ENCODE measurements at places on chromosomes 5 and 9. TPM values are rescaled to one million over a fixed set of nuclear protein-coding genes. Genes with fewer than 3 reads are reported as not detected.

DNA sequence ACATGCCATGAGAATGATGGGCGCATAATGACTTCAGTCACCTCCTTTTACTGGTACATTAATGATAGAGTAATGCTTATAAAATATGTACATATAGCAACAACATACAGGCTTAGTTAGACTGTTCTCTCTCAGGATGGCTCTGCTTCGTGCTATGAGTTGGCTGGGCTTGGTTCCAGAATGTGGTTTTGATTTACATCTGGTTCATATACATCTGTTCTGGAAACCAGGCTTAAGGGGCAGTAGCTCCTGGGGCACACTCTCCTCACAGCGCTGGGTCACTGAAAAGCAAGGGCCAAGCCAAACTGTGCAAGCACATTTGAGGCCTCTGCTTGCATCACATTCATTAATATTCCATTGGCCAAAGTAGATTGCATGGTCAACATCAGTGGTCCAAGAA is 44.9 kb downstream of the PCSK1 start:
- no peak for DNase-seq

DNA sequence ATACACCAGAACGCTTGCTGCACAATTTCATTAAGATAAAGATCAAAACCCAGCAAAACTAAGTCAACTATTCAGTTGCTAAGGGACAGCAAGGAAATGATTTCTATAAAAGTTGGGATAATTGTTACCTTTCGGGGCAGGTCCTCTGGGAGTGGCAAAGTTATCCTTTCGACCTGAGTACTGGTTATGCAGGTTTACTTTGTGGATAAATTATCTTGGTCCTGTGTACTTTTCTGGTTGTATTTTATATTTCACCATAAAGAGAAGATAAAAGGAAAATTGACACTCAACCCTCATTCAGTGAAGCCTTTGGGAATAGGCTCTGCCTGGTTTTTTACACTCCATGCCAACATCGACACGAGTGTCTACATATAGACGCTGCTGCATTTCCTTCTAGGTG is 146.5 kb downstream of the SYK start:
- DNase-seq: no peak

ANKRD18B gene
- total RNA-seq: not detected

PARP8 gene
- 5.4 TPM for total RNA-seq

FAM120AOS gene
- total RNA-seq: 58.6 TPM

DNA sequence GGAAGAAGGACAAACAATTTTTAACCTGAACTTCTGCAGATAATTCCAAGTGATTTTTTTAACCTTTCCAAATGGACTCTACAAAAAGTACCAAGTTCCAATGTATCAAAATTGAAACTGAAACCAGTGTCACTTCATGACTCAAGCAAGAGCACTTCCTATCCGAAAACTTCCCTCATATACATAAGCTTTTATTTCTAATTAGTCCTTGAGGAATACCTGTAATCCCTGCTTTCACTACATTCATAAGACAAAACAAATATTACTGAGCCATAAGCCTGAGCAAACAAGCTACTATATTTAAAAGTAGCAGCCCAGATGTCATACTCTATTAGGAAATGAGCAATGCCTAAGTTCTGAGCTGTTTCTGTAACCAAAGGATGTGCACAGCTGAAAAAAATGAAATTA is 224.4 kb downstream of the EBF1 start:
- no peak for DNase-seq

GRCh38 chr9:130172161-130172857 is at the start of gene NCS1:
Gene NCS1, plus strand, starts transcription at chr9:130172404. Its CDS starts 260 bp downstream, at chr9:130172664.
- no peak for DNase-seq

BTNL8 gene
- total RNA-seq: not detected

CSF1R gene
- 51.7 TPM for total RNA-seq

TNFSF15 gene
- total RNA-seq: 0.06 TPM

FBN2 gene
- 5.4 TPM for total RNA-seq

- DNase-seq: no peak
Measured at GRCh38 chr5:171957591-171958251, 48.7 kb downstream of the FBXW11 start.

DNA sequence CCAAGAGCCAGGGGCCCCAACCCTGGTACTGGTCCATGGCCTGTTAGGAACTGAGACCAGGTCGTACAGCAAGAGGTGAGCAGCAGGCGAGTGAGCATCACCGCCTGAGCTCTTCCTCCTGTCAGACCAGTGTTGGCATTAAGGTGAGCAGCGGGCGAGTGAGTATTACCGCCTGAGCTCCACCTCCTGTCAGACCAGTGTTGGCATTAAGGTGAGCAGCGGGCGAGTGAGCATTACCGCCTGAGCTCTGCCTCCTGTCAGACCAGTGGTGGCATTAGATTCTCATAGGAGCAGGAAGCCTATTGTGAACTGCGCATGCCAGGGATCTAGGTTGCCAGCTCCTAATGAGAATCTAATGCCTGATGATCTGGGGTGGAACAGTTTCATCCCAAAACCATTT is 31.0 kb upstream of the UBE2QL1 start:
- DNase-seq: no peak

DNA sequence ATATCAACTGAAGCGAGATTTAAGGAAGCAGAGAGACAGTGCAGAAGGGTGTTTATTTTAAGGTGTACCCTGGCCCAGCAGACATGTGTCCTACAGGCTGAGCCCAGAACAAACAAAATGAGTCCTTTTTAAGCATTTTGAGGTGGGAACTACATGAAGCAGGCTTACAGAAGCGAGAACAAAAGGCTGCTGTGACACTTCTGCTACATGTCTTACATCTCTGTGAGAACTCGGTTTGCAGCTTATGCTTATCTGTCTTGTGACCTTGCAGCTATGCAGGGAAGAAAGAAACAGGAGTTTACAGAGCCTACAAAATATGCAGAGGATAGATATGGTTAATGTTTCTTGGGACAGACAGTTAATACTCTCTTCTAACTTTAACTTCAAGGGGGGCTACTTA is 295.9 kb downstream of the CEMIP2 start:
- DNase-seq: no peak

EIF4EBP3 gene
- 9.9 TPM for total RNA-seq

MEF2C gene
- total RNA-seq: 25.7 TPM

GPR151 gene
- total RNA-seq: not detected

DNAI1 gene
- total RNA-seq: not detected

DNA sequence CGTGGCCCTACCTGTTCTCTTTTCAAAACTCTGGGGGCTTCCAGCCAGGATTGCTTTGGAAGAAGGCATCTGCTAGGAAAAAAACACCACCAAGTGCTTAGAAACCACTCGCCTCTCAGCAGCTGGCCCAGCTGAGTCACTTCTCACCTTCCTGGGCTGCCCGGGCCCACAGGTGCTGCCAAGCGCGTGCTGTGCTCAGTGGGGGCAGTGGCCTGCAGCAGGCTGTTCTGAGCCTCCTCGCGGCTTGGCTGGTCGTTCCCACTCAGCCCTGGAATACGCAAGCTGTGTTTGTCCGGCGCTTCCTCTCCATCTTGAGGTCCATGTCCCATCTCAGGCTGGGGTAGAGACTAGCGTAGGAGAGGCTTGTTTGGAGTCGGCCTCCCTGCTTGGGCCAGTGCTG is 102.5 kb upstream of the FCN2 start:
- DNase-seq: no peak

DNA sequence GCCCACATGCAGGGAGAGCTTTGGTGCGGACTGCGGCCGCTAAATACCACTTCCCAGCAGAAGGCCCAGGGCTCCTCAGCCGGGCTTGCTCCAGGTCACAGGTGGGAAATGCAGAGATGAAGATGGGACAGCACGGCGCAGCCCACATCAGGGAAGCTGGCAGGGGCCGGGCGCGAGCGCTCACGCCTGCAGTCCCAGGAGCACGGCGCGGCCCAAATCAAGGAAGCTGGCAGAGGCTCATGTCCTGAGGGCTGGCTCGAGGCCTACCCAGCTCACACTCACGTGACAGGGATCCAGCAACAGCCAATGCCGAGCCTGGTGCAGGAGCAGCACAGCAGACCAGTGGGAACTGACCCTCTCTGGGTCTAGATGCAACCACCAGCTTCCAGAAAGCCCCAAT is 16.3 kb downstream of the LPCAT1 start:
- DNase-seq: no peak

DNA sequence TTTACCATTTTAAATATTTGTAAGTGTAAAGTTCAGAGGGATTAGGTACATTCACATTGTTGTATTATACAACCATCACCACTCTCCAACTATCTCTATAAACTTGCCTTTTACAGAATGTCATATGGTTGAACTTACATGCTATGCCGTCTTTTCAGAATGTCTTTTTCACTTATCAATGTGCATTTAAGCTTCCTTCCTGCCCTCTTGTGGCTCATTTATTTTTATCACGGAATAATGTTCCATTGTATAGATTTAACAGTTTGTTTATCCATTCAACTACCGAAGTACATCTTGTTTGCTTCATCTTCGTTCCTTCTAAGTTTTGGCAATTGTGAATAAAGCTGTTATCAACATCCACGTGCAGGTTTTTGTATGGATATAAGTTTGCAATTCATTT is 133.3 kb upstream of the C6 start:
- no peak for DNase-seq

TEX10 gene
- 10.6 TPM for total RNA-seq

- no peak for DNase-seq
Measured at GRCh38 chr9:81389569-81389993, 299.8 kb downstream of the TLE1 start.

DNA sequence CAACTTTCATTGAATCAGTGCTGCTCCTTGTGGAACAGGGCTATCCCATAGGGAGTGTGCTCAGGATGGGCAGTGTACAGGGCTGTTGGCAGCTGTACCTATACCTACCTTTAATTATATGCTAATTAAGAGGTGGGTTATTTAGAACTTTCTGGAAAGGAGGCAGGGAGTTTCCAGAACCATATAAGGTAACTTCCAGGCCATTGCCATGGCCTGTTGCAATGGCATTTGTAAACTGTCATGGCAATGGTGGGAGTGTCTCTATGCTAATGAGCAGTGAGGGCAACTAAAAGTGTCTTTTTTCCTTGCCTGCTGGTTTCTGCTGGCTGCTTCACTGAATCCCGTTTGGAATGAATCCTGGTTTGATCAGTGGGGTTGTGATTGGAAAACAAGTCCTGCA is 2.3 kb upstream of the ARHGAP26 start:
- no peak for DNase-seq

KIF12 gene
- not detected for total RNA-seq

PCDHB4 gene
- total RNA-seq: 5.1 TPM

DNA sequence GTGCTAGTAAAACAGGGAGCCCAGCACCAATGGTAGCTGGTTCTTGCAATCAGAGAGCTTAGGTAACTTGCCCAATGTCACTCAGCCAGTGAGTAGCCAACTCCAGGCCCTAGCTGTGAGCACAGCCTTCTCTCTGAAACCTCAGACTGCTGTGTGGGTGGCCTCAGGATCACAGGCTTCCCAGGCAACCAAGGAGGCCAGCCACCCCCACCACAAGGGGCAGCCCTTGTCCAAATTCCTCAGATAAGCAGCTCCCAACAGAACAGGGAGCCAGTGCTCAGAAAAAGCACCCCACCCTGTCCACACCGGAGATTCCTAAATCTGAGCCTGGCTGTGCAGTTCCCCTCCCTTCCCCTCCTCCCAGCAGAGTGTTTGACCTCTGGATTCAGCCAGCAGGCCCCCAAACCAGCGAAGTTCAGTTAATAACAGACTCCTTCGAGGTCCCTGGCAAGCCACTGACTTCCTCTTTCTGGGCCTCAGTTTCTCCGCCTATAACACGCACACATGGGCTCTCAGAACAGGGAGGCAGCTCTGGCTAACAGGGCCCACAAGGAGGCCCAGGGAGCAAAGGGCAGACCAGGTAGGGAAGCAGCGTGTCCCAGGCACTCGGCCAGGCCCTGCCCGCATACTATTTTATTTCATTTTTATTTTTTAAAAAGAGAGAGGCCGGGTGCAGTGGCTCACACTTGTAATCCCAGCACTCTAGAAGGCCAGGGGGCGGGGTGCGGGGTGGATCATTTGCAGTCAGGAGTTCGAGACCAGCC is 2.7 kb downstream of the EEIG1 start:
- DNase-seq: peak; percentile 92

GRCh38 chr9:91905991-91906469 is 44.0 kb downstream of the ROR2 start:
- no peak for DNase-seq

DNA sequence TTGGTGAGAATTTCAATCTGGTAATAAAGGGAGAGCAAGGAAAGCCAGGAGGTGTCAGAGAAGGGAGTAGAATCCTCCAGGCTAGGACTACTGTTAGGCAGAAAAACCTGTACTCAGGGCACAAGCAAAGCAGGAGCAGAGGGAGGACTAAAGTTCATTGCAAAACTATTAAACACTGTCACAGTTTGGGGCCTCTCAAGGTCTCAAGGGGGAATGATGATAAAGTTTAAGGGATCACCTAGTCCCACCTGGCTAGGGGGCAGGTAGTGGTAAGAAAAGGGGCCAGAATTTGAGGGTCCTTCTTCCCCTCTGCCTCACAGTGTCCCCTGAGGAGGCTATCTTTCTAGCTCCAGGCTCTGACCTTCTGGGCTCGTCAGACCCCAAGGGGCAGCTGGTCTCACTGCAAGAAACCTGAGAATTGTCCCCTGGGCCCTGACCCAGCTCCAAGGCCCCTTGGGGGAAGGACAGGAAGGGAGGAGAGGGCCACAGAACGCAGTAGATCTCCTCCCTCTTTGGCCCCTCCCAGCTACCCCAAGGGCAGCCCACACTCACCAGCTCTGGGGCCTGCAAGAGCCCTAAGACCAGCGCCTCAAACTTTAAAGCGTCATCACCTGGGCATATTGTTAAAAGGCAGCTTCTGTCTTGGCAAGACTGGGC is 974 bp downstream of the CCDC69 start:
- no peak for DNase-seq

DNA sequence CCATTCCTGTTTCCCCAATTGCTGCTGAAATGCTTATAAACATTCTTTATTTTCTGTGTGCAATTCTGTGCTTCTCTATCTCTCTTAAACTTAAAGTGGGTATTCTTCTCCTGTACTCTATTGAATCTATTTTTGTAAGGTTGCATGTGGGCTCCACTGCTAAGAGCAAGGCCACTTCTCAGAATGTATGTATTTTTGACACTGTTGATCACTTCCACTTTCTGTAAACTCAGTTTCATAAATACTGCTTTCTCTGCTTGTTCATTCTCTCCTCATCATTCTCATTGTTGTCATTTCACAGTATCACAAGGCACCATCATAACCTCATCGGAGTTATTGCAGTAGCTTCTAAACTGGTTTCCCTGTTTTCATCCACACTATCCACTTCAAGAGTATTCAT is 483.0 kb upstream of the CDH18 start:
- DNase-seq: no peak

GPX3 gene
- total RNA-seq: 3,724 TPM

PALM2AKAP2 gene
- 4.6 TPM for total RNA-seq

Data from esophagus muscularis mucosa (tissue), 4 donors.